ENCODE measurements at places on chromosomes 7 and 10.

GRCh38 chr7:30665043-30665442, 17.2 kb downstream of the CRHR2 start:
- DNase-seq, result no peak

DNA sequence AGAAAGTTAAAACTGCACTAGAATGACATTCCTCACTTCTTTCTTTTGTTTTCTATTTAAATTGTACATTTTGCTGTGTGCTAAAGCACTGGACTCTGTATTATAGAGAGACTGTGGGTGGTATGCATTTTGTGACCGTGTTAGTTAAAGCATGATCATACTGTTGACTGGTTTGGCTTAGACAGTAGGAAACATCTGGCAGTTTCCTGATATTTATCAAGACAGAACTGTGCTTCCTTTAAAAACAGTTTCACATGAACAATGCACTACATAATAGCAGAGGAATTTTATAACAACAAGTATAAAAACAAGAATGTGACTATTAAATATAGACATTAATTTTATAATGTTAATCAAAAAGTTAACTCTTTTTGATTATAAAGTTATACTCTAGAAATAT, 23.1 kb downstream of the GNG11 start:
- DNase-seq, result no peak

DNA sequence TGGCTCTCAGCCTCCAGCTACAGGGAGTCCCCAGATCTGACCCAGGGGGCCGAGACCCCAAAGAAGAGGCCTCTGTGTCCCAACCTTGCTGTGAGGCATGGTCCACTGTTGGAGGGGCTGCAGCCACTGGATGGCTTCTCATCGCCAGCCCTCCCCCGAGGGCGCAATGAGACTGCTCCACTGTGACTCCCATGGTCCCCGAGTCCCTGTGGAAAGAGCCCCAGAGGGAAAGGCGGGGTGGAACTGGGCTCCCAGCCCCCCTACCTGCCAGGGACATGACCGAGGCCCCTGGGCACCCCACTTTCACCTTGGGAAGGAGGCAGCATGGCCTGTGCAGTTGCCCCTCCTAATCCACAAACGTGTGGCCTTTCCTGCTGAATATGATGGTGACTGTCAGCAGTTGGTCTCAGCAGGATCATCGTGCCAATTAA, 33.5 kb upstream of the RET start:
- no peak for DNase-seq

DNA sequence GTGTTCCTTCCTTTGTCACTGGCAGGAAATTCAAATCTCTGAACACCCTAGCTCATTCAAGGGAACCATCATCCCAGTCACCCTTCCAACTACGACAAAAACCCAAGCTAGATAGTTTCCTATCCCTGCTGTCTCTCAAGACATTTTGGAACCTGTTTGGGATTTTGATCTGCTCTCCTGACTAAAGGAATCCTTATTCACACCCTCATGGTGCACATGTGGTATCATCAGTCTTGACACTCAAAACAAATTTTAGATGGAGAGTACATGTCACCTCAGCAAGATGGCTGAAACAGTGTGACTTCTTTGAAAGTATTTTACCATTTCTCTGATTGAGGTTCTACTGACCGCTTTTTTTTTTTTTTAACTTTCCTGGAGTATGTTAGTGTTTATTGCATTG, 234.3 kb upstream of the TMEM229A start:
- no peak for DNase-seq

- DNase-seq, result no peak
Observed at GRCh38 chr7:133735222-133735621, 391.9 kb upstream of the LRGUK start.

DNA sequence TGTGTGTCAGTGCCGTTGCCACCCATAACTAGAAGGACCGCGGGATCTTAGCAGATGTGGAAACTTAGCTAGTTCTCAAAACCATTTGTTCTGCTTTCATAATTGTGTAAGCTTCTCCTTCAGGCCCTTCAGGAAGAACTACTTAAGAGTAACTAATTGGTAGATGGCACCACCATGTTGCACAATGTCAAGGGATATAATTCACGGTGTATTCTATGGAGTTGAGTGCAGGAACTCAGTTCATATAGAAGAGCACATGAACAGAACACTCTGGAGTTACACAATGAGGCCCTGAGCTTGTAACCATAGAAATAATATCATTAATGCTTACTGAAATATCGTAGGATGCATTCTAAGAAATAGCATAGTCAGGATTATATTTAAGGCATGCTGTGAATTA, 126.5 kb upstream of the GAD2 start:
- DNase-seq, result no peak

GRCh38 chr7:19561121-19561805, 147.6 kb downstream of the POLR1F start:
- DNase-seq, result no peak

DNA sequence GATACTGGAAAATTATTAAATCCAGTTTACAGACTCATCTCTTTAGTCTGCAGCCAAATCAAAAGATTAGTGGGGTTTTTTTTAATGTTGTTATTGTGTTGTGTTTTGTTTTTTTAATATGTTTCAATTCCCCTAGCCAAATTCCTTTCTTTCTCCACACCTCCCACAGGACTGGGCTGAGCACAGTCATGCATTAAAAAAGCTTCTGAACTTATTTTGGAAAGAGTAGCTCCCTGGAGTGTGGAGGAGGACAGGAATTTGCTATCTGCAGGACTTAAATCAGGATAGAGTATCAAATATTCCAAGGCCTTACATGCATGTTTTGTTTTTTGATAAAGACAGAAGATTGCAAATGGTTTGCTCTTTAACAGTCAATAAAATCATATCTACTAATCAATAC, 90.7 kb downstream of the GNAI1 start:
- DNase-seq, result no peak

DNA sequence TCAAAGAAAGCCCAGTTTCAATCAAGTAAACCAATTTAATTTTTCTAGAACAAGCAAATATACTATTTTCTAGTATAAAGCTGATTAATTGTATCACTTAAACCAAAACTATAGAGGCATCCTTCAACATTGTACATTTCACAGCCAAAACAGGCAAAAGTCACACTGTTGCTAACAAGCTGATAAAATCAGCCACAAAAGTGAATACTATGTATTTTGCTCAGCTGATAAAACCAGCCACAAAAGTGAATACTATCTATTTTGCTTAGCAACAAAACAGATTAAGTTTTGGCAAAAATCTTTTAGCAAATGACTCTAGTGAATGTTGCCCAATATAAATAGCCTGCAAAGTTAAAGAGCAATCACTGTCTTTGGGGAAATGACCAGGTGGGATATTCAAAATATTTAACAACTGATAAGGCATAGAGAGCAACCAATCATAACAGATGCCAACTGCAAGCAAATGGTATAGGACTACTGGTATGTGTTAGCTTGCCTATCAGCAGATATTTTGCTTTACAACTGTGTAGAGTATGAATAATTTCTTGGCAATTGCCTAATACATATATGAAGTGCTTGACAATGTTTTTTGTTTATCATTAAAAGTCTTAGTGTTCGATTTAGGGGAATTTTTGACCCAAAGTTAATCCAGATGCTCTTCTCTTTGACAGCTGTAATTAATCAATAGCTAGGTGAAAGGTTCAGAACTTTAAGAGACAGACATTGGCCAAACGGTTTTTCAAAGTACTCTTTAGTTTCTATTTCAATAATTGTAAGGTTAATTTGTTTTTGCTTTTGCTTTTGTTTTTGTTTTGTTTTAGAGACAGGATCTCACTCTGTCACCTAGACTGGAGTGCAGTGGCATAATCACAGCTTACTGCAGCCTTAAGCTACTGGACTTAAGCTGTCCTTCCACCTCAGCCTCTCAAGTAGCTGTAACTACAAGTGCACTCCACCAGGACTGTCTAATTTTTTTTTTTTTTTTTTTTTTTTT, 44.4 kb upstream of the SP4 start:
- DNase-seq, result no peak
